ENCODE measurements at places on chromosomes 12 and 14.

DNA sequence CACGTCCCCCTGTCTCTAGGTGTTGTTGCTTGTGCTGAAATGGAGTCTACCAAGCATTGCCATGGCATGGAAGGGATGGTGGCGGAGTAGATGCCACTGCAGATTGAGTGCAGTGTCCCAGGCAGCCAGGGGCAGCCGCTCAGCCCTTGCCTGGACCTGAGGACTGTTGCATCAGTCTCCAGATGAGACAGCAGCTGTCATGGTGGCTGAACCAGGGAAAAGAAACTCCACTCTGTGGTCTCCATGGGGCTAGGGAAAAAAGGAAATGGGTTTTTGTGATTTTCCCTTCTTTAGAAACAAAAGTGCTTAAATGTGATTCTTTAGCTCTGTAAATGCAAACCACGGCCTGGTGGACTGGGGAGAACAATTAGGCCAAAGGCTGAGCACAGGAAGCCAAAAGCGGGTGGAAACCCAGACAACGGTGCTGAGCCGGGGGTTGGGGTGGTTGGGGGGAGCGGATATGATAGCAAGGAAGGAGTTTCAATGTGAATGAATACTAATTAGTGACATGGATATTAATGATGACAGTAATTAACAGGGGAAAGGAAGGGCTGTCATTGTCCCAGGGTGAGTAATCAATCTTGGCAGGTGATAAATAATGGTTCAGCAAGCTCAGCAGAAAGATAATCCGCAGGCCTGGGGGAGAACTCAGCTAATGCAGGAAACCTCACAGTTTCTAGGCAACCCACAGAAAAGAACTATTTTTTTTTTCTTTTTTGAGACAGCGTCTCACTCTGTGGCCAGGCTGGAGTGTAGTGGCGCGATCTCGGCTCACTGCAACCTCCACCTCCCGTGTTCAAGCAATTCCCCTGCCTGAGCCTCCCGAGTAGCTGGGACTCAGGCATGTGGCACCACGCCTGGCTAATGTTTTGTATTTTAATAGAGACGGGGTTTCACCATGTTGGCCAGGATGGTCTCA is 442.6 kb downstream of the DPF3 start:
- no peak for DNase-seq

DNA sequence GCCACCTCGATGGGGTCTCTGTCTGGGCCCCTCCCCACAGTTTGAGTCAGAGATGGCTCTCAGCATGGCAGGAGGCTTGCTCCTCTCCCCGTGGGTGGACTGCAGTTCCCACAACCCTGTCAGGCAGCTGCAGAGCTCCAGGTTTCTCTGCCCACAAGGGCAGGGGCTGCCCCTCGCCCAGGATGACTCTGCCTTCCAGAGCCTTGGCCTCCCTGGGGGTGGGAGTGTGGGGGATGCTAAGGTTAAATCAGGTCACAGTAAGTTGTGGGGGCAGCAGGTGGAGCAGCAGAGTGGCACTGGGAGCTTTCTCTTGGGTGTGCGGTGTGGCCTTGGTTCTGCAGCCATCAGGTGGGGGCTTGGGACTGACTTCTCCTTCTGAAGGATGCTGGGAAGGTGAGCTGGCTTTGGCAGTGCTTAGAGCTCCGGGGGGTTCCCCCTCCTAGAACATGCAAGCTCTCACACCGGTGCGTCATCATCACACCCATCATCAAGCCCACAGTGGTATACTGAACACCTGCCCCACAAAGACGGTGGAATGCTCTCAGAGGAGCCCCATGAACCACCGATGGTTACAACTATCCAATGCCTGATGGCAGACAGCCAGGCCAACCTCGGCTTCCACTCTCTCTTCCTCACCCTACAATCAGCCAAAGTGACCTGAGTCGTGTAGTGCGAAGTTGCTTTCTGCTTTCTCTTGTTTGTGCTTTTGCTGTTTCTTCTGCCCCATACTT is 39.7 kb downstream of the ERH start:
- no peak for DNase-seq

DNA sequence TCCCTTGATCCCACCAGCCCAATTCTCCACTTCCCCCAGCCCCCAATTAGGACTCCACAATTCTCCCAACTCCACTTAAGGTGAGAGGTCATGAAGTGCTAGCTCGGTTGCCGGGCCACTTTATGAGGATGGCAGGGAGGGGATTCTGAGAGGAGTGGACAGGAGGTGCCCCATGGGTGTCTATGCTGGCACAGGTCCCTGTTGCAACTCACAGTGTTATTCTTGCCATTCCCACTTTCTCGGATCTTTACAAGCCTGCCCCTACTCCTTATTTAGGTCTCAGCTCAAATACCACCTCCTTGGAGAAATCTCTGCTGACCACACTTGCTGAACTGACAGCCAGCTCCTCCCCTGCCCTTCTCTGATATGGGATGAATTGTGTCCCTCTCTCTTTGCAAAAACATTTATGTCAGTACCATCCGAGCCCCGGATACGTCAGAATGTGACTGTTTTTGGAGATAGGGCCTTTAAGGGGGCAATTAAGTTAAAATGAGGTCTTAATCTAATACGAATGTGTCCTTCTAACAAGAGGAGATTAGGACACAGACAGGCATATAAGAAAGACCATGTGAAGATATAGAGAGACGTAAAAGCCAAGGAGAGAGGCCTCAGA is 4.2 kb upstream of the LGALS3 start:
- DNase-seq, result no peak

GRCh38 chr12:96419576-96420276 is 19.5 kb upstream of the CDK17 start:
- DNase-seq, result no peak

DNA sequence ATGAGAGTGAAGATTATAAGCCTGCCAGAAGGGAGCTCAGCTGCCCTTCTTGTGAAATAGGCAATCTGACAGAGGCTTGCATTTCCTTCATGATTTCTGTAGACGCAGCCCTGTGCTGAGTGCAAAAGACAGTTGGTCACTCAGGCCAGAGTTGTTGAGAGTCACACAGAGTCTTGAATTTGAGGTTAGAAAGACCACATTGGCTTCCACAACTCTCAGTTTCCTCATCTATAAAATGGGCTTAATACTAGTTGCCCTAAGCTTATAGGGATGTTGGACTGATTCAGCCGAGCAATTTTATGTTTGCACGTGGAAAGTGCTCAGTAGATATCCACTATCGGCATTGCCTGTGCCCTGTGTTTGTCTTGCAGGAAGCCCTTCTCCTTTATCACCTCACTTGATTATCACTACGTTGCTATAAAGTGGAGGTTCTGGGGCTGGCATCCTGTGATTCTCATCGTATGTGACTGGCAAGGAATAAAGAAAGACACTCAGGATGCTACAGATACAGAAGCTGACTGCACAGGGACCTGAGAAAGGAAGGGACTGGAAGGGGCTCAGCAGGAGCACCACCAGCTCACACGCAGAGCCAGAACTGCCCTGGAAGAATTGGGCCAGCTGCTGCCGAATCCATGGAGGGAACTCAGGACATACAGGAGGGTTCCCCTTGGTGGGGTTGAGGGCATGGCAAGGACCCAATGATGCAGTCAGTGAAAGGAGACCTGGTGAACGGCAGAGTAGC is 19.8 kb upstream of the SERPINA4 start:
- DNase-seq, result no peak

DNA sequence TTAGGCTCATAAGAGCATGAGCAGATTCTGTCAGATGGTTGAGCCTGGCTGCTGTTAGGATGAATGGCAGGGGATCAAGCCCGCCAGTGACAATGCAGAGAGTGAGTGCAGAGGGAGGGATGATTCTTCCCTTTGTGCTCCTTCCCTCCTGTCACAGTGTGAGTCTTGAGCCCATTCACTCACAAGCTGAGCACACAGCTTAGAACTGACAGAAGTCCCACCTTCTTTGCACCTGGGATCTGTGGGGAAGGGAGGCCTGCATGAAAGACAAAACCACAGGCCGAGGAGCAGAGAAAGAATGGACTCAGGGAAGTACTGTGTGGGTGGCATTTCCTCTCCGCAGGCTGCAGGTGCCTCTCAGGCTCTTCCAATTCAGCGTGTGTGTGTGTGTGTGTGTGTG is 160.6 kb downstream of the KCNA5 start:
- no peak for DNase-seq

- no peak for DNase-seq
Observed at GRCh38 chr12:104163631-104164030, 25.6 kb upstream of the NFYB start.
